ENCODE measurements at places on chromosomes 13 and 19.
A peak's percentile ranks its signal among the peaks of the same experiment; 100 is the strongest.

DNA sequence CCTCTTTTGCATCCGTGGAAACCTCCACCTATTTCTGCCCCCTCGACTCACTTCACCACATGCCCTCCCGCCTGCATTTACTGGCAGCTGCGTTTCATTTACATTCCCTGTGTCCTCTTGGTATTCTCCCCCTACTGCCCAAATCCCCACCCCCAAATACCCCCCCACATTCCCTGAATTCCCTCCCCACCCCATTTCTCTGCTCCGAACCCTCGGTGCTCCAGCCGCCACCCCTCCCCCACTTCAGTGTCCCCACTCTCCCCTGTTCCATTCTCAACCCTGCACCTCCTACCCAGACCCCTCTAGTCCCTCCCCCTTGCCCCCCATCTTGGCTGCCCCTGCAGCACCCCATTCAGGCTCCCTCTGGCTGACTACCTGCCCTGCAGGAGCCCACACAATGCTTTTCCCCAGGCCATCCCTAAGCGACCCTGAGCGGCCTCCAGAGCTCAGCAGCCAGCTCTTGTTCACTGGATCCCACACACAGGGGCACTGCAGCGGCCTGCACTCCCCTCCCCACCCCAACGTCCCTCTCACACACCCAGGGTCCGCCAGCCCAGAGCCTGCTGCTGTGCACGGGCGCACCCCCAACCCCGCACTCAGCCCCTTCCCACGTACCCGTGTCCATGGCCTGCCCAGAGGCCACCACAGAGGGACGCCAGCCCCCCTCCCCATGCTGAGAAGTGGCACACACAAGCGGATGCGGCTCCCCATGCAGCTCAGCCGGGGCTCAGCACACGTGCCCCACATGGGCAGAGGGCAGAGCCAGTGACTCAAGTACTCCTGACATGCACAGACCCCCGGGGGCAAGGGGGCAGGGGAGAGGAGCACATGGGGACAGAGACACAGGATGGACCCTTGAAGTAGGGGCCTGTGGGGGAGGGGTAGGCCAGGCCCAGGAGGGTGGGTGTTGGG lies 26.3 kb downstream of the SHANK1 start:
- peak; percentile 53 for DNase-seq

- no peak for DNase-seq
Measured at GRCh38 chr13:113856716-113857065, 7.2 kb downstream of the GAS6 start.

DNA sequence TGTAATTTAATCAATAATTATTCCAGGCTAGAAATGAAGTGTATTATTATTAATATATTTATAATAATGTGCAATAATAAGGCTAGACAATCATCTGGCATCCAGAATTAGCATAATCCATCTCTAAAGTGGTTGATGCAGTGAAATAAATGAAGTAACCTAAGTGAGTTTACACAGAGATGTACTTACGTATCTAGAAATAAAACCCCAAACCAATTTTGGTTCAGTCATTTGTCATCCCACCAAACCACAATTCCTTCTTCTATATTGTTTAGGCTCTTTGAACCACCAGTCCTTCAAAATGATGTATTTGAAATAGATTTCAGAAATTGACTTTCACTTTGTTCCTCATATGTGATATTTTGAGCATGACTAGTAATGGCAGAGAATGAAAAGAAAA lies 247.6 kb upstream of the MIR17HG start:
- DNase-seq = no peak

DNA sequence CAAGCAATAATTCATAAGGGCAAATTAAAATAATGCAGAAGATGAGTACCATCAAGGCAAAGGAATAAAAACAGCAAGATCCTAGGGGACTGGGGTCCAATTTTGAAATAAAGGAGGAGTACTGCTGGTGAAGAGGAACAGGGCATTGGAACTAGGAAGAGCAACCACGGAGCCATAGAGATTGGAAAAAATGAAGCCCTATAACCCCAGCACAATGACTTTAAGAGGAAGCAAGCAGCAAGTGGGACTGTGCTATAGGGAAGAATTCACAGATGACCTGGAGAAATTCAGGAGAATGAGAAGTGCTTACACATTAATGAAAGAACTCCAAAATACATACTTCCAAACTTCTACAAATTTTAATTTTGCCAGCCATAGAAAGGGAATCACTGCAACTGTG lies 44.9 kb upstream of the ITM2B start:
- DNase-seq = no peak

DNA sequence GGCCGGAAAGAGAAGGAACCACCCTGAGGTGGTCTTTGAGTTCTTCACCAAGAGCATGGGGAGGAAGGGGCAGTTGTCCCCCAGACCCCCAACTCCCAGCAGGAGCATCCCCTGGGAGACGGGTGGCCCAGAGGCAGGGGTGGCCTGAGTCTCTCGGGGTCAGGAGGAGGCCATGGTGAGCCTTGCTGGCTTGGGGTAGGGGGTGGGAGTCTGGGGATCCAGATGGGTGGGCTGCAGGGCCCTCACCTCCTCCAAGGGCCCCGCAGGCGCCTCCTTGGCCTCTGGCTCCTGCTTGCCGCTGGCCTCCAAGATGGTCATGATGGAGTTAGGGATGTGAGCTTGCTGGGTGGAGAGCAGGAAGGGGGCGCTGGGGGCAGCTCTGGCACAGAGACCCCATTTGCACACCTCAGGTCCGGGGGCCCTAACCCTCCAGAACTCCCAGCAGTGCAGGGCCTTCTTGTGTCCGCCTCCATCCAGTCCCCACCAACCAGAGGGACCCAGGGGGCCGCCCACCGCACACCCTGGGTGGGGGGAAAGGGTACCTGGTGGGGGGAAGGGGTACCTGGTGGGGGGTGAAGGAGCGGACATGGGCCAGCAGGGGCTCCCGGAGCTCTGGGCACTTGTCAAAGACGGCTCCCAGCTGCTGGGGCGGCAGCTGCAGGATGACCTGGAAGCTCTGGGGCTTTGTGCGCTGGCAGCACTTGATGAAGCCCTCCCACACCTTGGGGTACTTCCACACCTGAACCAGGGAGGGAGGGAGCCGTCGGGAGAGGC lies 1.3 kb upstream of the RSPH6A start:
- peak; percentile 59 for DNase-seq

DNA sequence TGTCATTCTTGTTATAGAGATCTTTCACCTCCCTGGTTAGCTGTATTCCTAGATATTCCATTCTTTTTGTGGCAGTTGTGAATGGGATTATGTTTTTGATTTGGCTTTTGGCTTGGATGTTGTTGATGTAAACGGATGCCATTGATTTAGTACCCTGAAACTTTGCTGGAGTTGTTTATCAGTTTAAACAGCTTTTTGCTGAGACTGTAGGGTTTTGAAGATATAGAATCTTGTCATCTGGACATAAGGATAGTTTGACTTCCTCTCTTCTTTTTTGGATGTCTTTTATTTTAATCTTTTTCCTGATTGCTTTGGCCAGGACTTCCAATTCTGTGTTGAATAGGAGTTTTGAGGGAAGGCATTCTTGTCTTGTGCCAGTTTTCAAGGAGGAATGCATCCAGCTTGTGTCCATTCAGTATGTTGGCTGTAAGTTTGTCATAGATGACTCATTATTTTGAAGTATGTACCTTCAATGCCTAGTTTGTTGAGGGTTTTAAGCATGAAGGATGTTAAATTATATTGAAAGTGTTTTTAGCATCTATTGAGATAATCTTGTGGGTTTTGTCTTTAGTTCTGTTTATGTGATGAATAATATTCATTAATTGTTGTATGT lies 16.8 kb downstream of the ZNF431 start:
- no peak for DNase-seq

DNA sequence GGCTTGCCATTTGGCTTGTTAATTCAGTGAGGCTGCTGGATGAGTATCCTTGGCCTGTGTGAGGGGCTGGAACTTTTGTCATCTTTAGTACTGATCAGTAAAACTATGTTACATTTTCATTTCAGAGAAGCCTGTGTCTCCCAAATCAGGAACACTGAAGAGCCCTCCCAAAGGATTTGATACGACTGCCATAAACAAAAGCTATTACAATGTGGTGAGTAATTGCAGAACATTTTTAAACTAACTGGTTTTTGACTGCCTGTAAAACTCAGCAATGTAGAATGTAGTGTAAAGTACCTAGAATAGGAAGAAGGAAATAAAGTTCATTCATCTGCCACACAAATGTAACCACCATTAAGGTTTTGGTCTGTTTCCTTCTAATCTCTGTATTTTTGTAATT lies 87.4 kb upstream of the TEX29 start:
- no peak for DNase-seq

DNA sequence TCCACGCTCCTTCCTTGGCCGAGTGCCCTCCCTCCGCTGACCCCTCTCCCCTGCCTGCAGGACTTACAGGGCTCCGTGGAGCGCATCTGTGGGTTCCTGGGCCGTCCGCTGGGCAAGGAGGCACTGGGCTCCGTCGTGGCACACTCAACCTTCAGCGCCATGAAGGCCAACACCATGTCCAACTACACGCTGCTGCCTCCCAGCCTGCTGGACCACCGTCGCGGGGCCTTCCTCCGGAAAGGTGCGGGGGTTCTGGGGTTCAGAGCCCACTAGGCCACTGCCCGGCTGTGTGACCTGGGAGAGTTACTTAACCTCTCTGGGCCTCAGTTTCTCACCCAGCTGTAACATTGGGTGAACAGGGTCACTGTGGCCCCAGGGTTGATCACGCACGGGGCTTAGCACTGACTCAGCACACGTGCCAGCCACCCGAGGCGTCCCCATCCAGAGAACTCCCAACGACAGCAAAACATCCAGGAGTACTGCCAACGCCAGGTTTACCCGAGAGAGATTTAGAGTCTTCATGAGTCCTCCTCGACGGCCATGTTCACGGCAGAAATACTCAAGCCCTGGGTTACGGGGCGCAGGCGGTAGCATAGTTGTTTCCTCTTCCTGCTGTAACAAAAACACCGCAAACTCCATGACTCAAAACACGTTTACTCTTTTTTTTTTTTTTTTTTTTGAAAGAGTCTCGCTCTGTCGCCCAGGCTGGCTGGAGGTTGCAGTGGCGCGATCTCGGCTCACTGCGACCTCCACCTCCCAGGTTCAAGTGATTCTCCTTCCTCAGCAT lies 9.7 kb upstream of the SPACA4 start:
- DNase-seq = no peak

- peak; percentile 62 for DNase-seq
Measured at GRCh38 chr13:110306960-110307766, at the start of the genes COL4A1 and COL4A2. Gene COL4A1 (minus strand): TSS chr13:110307157. CDS start chr13:110307027, 130 bp downstream. Gene COL4A2 (plus strand): TSS chr13:110307284. CDS start chr13:110307904, 620 bp downstream.

GRCh38 chr13:40141859-40142555 lies 486.5 kb downstream of the COG6 start:
- no peak for DNase-seq

- DNase-seq = no peak
Measured at GRCh38 chr13:112453874-112454647, 77.9 kb downstream of the SPACA7 start.

- no peak for DNase-seq
Measured at GRCh38 chr19:14410091-14411051, 8.8 kb downstream of the DDX39A start.

GRCh38 chr13:94784066-94784465 lies 71.7 kb upstream of the SOX21 start:
- DNase-seq = no peak

DNA sequence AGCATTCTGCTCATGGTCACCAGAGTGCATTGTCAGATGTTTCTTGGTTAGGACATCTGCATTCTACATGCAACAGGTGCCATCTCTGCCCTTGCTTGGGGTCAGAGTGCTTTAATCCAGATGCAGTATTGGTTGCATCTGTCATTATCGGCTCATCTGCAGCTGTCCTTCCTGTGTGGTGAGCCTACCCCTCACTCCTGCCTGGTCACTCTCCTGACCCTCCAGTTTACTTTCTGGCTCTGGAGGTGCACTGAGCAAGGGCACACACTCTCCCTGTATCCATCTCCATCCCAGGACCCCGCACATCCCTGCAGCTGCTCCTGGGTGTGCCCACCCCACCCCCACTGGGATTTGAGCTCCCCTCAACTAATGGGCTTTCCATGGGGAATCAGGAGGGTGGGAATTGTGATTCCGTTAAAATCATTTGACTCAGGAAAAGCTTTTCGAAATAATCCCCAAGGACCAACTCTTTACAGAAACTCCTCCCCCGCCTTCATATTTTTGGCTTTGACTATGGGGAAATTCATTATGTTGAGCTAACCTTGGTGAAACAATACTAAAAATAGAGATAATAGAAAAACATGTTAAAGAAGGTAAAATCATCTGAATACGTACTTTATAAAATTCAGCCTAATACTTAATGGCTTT lies 70.2 kb downstream of the COL4A2 start:
- peak; percentile 62 for DNase-seq

DNA sequence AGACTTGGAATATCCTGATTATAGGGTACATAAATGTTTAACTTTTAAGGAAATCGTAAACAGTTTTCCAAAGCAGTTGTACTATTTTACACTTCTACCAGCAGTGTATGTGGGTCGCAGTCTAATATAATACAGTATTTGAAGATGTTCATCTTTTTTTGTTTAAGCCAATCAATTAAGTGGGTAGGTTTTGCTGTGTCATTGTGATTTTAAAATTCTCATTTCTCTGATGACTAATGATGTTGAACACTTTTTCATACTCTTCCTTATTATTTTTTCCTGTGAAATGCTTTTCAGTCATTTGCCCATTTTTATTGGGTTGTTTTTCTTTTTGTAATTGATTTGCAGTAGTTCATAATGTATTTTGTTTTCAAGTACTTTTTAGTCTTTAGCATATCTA lies 2689.7 kb downstream of the PCDH9 start:
- no peak for DNase-seq

DNA sequence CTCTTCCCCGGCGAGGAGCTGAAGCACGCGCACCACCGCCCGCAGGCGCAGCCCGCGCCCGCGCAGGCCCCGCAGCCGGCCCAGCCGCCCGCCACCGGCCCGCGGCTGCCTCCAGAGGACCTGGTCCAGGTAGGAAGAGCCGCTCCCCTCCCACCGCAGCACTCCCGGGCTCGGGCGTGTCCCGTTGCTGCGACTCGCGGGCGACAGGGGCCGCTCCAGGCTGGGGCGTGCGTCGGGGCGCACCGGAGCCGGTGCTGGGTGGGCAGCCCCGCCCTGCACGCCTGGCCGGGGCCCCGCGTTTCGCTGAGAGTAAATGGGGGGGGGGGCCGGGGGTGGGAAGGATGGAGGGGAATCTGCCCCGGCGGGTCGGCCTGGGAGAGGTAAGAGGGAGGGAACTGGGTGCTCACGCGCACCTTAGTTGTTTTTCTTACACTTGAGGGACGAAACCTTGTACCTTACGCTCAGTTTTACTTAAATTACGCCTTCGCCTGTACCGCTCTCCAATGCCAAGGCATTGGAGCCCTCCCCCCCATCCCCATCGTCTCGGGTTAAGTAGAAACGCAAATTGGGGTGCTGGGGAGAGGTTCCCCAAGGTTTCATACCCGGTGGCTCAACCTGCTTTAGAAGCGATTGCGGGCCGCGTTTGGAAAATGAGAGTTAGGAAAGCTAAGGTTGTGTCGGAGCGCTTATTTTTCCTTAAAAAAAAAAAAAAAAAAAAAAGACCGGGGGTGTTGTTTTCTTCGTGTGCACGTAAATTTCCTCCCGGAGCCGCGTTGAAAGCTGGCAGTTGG lies 850 bp downstream of the KLF5 start:
- DNase-seq = peak; percentile 57
